Activated CD4-positive, alpha-beta T cell treated with anti-CD3 and anti-CD28 coated beads for 24 hours (primary cell): ENCODE measurements at places on chromosomes 3 and 15.

GRCh38 chr3:137204409-137204808, 246.6 kb downstream of the IL20RB start:
- DNase-seq: no peak

- peak; percentile 3 for DNase-seq
Observed at GRCh38 chr15:60326824-60327654, 70.7 kb downstream of the ANXA2 start.

GRCh38 chr3:38960953-38961622, 90.7 kb downstream of the SCN11A start:
- DNase-seq: peak; percentile 15

GRCh38 chr15:66872405-66872804, 170.4 kb downstream of the SMAD6 start:
- no peak for DNase-seq

- no peak for DNase-seq
Observed at GRCh38 chr3:71585887-71586809, 2.6 kb upstream of the FOXP1 start.

DNA sequence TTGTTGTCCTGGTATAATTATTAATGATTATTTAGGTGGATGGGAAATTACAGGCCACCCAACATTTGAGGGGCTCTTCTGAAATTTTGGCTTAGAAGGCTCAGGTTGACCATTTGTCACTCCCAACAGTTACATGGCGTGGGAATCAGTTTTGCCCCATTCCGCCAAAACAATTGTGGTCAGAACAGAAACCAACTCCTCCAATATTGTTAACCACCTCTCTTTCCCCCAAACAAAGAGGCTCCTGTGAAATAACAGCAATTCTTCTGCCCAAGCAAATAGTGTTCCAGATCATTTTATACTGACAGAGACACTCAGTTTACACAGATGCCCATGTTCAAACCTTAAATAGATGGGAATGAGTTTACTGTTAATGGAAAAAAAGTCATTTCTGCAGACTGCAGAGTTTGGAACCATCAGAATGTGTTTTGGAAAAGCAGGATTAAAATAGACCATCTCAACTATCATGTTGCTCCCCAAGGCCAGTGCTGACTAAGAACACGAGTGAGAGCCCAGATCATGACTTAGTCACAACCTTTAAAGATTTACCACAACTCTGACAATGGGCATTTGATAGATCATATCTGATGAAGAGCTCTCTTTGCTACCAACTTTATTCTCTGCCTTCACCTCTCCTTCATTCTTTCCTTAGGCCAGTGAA, 102.1 kb downstream of the DUT start:
- DNase-seq: no peak

DNA sequence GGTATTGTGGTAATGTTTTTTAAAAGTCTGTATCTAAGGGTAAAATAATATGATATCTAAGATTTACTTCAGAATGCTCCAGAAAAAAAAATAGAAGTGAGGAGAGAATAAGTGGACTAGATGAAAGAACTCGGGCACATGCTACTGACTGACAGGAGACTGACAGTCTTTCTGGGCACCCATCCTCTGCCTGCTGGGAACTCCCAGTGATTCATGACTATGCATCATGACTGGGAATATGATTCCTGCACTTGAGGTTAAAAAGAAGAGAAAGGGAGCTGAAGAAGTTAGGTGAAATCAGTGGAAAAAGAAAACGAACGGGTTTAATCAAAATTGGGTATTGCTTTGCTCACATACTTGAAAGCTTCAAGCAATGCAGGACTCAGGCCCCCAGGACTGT, 35.7 kb upstream of the SPSB4 start:
- no peak for DNase-seq

DNA sequence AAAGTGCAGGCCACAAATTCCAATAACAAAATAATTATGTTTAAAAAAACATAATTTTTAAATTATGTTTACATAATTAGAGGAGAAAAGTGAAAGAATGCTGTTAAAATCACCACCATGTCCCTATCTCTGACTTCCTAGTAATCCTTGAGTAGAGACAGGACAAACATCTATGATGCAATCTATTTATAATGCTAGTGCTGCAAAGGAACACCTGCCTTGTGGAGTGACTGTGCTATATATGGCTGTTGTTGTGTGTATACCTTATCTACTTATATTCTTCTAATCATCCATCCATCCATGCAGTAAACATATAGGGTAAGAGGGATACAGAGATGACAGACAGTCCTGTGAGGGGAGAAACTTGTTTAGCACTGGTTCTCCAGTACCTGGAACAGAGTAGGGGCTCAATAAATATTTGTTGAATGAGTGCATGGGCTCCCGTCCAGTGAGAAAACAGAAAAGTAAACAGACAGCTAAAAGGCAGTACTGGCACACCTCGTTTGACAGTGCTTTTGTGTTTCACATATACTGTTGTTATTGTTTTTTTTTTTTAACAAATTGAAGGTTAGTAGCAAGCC, 229.3 kb upstream of the UBE2E1 start:
- DNase-seq: no peak

- no peak for DNase-seq
Observed at GRCh38 chr15:56794165-56794552, 60.9 kb upstream of the ZNF280D start.

DNA sequence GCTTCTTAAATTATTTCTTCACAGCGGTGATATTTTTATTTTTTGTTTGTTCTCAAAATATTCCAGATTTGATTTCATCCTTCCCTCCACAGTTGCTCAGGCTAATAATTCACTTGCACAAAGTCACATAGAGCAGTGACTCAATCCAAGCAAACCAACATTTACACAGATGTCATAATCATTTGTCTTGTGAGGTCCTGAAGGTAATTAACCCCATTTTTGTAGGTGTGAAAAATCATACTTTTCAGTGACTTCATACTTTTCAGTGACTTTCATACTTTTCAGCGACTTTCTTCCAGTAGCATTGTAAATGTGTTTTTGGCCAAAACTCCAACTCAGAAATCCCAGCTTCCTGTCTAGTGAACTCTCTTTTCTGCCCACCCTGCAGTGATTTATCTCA, 32.1 kb downstream of the CD200 start:
- DNase-seq: no peak

- no peak for DNase-seq
Observed at GRCh38 chr3:106010829-106011228, 142.0 kb upstream of the CBLB start.

GRCh38 chr15:40296561-40297230, 11.0 kb downstream of the PLCB2 start:
- DNase-seq: no peak

DNA sequence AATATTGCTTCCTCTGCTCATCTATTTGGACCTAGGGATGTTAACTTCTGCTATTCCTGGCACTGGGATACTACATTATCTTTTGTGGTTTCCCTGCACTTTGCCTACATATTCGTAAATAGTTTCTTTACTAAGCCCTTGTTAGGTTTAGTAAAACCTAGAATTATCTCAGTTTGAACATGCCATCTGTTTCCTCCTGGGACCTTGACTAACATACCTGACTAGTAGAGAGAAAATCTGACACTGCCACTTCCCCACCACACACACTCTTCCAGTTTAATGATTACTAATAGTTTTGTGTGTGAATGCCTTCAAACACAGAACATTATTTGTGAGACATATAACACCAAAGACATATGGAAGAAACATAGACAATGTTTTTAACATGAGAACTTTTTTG, 28.2 kb upstream of the SOX2 start:
- no peak for DNase-seq

- no peak for DNase-seq
Observed at GRCh38 chr3:113124256-113124830, 87.0 kb upstream of the BOC start.
